ENCODE measurements at places on chromosomes 16 and 17.

DNA sequence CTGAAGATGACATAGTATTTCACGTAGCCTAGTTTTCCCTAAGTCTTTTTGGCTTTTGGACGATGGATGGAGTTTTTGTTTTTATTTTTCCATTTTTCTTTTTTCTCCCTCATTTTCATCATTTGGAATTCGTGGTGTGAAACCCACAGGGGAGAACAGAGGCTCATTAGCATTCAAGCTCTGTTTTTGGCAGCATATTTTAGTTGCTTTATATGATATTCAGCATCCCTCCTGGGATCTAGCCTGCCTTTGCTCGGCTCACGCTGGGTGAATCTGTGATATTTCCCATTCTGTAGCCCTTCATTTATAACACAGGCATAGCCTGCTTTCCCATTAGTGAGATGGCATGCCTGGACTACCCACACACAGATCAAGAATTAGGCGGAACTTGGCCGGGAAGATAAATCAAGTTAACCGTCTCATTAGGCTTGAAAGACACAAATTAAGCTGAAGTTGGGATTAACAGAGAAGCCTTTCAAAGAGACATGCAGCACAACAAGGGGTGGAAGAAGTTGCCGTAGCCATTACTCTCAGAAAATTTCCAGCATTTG is 20.1 kb upstream of the CLEC19A start:
- ATAC-seq, result no peak

DNA sequence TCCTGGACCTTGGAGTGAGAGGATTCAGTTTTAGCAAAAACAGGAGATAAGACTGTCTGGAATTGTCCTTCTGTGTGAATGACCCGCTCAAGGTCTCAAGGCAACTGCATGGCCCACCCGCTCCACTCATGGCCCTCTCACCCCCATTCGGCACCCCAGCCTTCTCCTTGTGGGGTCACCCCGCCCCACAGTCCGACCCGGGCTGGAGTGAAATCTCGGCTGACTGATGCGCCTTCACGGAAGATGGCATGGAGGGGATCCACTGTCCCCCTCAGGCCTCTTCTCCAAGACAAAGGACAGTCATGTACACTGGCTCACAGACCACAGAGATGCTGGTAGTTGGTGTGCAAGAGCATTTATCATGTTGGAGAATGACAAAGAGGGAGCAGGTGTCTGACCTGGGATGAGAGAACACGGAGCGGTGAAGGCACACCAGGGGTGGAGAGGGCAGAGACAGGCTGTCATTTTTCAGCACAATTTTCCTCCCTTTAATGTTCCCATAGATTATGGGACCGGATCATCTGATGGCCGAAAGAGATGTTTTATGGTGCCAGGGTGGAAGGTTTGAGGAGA is 391.9 kb upstream of the TNRC6C start:
- no peak for ATAC-seq

GRCh38 chr17:72510351-72511016 is 389.7 kb downstream of the SOX9 start:
- no peak for ATAC-seq

GRCh38 chr17:66462010-66462409 is 159.6 kb downstream of the PRKCA start:
- ATAC-seq, result no peak

DNA sequence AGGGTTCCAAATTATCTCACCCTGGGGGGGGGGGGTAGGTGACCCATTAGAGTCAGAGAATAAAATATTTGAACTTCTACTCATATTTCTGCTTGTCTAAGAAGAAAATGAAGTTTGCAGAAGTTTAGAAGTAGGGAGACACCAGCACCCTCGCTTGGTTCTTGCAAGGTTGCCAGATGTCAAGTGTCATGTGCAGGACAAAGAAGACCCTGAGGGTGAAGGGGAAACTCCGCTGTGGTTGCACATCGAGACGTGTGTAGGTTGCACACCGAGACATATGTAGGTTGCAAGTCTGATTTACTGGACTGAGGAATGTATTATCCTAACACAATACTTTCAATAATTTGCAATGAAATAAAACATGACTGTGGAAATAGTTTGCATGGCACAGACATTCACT is 42.4 kb upstream of the IRF8 start:
- ATAC-seq, result no peak

GRCh38 chr17:15361151-15361550 is 19.8 kb upstream of the TEKT3 start:
- no peak for ATAC-seq

DNA sequence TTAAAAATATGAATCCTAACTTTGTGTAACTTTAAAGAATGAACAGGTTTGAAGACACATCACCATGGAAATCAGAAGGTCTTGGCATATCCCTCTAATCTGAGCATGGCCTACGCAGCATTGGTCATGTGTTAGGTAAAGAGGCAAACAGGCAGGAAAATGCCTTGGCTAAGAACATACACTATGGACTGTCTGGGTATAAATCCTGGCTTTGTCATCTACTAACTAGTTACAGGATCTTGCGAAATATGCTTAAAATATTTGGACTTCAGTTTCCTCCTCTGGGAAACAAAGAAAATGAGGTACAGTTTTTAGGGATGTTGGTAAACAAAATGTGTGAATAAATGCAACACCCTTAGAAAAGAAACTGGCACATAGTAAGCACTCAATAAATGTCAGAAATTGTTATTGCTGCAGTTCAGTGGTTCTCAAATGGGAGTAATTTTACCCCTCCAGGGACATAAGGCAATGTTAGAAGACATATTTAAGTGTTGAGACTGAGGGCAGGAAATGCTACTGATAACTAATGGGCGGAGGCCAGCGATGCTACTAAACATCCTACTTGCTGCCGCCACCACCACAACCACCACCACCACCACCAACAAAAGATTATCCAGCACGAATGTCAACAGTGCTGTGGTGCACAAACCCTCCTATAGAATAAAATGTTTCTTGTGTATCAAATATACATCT is 770.8 kb upstream of the SOX9 start:
- ATAC-seq, result no peak

DNA sequence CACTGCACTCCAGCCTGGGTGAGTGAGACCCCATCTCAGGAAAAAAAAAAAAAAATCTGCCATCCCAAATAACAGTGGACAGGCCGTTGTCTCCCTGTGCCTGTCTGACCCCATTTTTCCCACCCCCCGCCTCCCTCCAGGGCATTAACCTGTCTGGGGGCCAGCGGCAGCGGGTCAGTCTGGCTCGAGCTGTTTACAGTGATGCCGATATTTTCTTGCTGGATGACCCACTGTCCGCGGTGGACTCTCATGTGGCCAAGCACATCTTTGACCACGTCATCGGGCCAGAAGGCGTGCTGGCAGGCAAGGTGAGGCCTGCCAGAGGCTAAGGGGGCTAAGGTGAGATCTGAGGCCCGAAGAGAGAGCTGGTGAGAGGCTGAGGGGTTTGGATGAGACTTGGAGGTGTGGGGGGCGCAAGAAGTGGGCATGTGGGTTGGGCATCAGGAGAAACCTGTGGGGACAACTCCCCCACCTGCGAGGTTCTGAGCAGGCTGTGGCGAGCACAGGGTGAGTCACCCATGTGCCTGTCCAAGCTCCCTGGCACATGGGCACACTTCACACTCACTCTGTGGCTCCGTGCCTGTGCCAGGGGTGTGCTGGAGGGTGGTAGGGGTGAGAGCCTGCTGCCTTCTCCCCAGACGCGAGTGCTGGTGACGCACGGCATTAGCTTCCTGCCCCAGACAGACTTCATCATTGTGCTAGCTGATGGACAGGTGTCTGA is 34.7 kb downstream of the ANKRD40 start:
- no peak for ATAC-seq

GRCh38 chr17:31008374-31009041 is 37.7 kb downstream of the RNF135 start:
- peak; percentile 88 for ATAC-seq

- ATAC-seq, result no peak
Observed at GRCh38 chr16:77443357-77444146, 8.7 kb upstream of the ADAMTS18 start.

- ATAC-seq, result peak; percentile 100
Observed at GRCh38 chr17:39939588-39940419, 12.3 kb downstream of the LRRC3C start.

DNA sequence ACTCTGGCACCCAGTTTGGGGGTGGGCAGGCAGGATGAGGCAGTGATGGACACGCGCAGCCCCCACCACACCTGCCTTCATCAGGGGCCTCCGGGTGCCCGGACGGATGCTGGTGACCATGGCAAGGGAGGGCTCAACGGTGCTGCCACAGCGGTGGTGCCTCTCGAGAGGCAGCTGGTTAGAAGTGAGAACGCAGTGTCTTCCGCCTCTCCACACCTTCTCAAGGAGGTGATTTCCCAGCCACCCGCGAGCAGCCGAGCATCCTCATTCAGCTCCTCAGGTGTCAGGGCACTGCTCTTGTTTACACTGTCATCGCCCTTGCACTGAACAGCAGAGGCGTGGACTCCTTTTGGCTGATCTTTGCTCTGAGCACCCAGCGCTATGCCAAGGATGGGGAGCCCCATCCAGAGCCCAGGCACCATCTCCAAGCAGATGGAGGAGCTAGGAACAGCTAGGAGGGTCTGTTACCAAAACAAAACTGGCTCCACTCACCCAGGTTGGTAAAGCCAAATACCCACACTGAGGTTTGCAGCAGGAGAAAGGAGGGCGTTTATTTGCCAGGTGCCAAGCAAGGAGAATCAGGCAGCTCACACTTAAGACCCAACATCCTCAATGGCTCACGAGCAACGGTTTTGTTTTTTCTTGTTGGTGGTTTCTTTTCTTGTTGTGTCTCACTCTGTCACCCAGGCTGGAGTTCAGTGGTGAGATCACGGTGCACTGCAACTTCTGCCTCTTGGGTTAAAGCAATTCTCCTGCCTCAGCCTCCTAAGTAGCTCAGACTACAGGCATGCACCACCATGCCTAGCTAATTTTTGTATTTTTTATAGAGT is 174.3 kb upstream of the TNRC6C start:
- peak; percentile 96 for ATAC-seq

DNA sequence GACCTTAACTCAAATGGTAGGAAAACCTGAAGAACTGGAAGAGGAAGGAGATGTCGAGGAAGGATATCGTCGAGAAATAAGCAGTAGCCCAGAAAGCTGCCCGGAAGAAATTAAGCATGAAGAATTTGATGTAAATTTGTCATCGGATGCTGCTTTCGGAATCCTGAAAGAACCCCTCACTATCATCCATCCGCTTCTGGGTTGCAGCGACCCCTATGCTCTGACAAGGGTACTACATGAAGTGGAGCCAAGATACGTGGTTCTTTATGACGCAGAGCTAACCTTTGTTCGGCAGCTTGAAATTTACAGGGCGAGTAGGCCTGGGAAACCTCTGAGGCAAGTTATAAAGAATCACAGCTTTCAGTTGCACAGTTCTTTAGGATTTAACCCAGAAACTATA is 15.5 kb downstream of the ERCC4 start:
- ATAC-seq, result no peak

DNA sequence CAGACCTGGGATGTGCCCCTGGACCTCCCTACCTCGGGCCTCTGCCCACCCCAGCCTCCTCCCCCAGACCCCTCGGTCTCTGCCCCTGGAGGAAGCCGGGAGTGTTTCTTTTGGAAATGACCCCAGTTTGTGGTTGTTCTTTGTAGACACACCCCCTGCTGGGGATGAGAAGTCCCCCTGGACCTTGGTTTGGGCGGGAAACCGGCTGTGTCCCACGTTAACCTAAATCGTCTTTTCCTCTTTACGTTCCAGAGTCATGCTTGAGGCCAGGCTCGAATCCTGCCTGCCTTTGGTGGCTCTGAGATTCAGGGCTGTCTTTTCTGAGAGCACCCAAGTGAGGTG is 116.6 kb downstream of the METRNL start:
- no peak for ATAC-seq

DNA sequence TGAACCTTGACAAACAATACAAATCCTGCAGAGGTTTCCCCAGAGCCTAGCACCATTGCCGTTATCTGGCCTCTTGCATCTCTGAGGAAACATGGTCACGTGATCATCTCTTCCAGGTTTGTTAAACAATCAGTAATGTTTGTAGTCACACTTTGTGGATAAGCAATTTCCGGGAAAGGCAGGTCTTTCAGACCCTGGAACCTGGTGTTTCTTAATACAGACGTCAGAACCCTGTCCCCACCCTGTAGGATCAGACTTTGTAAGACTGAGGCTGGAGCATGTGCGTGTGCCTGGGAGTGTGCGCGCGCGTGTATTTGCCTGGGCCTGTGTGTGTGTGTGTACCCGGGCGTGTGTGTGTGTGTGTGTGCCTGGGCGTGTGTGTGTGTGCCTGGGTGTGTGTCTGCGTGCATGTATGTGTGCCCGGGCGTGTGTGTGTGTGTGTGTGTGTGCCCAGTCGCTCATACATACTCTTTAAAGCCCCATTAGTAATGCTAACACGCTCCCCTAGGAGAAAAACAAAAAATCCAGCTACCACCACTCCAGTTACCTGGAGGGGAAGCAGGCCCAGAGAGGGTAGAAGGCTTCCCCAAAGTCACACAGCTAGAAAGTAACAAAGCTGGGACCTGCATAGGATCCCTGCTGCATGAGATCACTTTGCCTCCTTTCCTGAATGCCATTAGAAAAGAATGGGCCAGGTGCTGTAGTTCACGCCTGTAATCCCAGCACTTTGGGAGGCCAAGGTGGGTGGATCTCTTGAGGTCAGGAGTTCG is 5.3 kb downstream of the CTNS start:
- ATAC-seq, result no peak

DNA sequence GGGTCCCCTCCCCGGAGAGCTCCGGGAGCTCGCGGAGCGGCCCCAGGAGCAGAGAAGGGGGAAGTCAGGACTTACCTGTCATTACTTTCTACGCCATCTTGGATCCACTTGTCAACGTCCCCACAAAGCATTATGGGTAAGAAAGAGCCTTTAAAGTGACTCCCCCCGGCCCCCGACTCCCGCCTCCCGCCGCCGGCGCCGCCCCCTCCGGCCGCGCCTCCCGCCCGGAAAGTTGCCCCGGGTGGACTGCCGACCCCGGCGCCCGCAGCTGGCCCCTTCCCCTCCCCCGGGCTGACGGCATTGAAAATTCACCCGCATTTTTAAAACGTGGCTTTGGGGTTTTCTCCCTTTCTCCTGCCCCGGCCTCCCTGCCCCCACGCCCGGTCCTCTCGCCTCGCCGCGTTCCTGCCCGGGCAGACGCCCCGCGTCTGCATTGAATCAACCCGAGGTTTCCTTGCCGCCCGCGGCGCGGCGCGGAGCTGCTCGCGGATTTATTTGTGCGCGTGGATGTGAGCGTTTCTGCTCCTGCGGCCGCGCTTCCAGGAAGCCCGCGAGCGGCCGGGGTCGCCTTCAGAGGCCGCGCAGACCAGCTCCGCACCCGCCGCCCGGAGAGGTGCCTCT is at the start of gene HELZ:
HELZ (minus strand) TSS at position 124 of the 621 bp plus-strand sequence. CDS start 26,392 bp downstream, outside the sequence.
- peak; percentile 68 for ATAC-seq

DNA sequence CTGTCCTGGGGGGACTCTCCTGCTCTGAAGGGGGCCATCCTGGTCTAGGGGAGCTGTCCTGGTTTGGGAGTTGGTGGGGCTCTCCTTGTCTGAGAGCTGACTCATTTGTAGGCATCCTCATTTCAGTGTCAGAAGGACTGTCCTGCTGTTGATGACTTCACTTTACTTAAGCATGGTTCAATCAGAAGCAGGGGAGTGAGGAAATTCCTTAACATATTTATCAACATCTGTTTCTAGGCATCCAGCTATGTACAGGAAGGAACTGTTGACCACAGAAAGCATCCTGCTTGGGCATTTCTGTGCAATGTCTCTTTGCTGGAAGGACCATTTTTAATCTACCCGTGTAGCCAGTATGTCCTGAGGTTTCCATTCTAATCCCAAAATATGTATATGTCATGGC is 502.7 kb upstream of the HSBP1 start:
- ATAC-seq, result no peak

Measured in activated T-helper 17 cell treated with anti-CD3 and anti-CD28 coated beads, Interleukin-2, amount 50 U/mL, for 72 hours (primary cell).